ENCODE measurements at places on chromosomes 3 and 15.

DNA sequence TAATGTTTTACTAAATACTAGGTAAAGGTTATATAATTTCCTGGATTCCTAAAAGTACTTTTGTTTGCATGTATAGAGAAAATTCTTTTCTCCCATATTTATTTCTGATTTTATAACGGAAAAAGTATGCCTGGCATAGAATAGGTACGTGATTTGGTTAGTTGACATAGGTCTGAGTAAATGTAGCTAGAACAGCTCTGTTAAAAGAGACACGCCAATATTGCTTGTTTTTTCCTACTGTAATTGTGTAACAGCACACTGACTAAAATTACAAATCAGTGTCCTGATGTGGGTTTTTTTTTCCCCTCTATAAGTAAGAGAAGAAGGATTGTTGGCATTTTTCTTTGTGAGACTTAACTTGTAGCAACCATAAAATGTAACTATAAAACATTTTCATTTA lies 26.7 kb downstream of the KLHL24 start:
- no peak for DNase-seq

- DNase-seq: no peak
Observed at GRCh38 chr15:45182996-45183395, 4.8 kb downstream of the SHF start.

DNA sequence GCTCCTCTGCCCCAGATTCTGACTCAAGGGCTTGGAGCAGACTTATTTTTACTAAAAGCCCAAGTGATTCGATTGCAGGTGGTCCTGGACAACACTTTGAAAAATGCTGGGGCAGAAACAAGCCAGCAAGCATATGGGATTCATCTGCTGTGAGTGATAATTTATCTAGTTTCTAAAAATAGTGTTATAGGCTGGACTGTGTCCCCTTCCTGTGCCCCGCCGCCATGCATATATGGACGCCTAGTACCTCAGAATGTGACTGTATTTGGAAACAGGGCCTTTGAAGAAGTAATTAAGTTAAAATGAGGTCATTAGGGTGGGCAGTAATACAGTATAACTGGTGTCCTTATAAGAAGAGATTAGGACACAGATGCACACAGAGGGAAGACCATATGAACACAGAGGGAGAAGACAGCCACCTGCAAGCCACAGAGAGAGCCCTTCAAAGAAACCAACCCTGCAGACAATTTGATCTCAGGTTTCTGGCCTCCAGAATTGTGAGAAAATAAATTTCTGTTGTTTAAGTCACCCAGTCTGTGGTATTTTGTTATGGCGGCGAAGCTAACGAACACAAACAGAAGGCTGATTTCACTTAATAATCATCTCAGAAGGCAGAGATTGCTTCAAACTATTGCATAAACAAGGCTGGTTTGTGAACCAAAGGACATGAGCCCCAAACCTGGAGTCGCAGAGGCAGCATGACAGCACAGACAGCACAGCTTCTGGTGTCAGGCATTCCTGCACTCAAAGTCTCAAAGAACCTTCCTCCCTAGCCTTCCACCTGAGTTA lies 59.1 kb downstream of the CCNL1 start:
- no peak for DNase-seq

- DNase-seq: no peak
Observed at GRCh38 chr3:65532215-65532614, 506.5 kb downstream of the MAGI1 start.

- DNase-seq: no peak
Observed at GRCh38 chr3:31226346-31226745, 306.4 kb upstream of the STT3B start.

- no peak for DNase-seq
Observed at GRCh38 chr3:82505079-82505756, 743.8 kb upstream of the GBE1 start.

DNA sequence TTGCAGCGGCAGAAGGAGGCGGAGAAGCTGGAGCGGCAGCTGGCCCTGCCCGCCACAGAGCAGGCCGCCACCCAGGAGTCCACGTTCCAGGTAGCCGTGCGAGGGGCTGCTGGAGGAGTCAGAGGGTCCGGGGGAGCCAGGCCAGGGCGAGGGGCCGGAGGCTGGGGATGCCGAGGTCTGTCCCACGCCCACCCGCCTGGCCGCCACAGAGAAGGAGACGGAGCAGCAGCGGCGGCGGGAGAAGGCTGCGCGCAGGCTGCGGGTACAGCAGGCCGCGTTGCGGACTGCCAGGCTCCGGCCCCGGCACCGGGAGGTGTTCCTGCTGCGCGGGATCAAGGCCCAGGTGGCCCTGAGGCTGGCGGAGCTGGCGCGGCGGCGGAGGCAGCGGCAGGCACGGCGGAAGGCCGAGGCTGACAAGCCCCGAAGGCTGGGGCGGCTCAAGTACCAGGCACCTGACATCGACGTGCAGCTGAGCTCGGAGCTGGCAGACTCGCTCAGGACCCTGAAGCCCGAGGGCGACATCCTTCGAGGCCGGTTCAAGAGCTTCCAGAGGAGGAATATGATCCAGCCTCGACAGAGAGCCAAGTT lies 625.0 kb downstream of the MCTP2 start:
- DNase-seq: no peak

- DNase-seq: no peak
Observed at GRCh38 chr3:47245271-47245670, 37.3 kb downstream of the KIF9 start.

GRCh38 chr15:95019907-95020306 lies 788.5 kb downstream of the MCTP2 start:
- no peak for DNase-seq

GRCh38 chr3:18403061-18403460 lies 22.1 kb downstream of the SATB1 start:
- DNase-seq: no peak

GRCh38 chr3:30691249-30691880 lies 85.0 kb downstream of the TGFBR2 start:
- DNase-seq: no peak

DNA sequence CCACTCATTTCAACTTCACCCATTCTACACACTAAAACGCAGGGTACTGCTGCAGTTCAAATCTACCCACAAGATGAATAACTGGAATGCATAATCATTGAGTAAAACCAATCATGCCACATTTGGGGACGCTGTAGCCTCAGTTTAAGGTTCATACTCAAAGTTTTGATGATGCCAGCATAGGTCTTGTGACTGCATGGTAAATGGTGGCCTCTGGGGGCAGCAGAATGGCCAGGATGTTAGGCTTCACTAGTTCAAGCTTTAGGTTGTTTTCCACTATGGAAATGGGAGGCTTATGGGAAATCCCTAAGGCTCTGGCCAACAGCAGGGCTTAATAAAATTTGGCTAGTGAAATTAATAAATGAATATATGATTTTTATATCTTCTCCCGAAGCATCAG lies 104.3 kb upstream of the TSC22D2 start:
- DNase-seq: no peak

DNA sequence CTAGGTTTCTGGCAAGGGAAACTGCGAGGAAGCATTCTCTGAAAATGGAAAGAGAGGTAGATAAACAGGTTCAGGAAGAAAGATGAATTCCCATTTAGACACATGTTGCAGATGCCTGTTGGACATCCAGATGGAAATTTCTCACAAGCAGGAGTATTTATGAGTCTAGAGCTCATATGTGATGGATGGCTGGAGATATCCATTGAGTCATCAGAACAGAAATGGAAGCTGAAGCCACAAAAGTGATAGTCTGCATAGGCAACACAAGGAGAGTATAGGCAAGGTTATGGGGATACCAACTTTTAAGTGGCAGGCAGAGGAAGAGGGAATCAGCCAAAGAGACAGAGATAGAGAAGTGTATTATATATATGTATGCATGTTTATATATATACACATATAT lies 6.3 kb upstream of the RAMAC start:
- DNase-seq: no peak

GRCh38 chr3:14121859-14122258 lies 2.8 kb downstream of the CHCHD4 start:
- no peak for DNase-seq
